Esophagus squamous epithelium (tissue), 5 donors: ENCODE measurements at places on chromosomes 13 and 19. TPM values are rescaled to one million over a fixed set of nuclear protein-coding genes. Genes with fewer than 3 reads are reported as not detected.

The F7 gene
- not detected for total RNA-seq

The SRRM5 gene
- 0.38 TPM for total RNA-seq

The PRMT1 gene
- total RNA-seq = 199 TPM

The METTL21C gene
- not detected for total RNA-seq

DNA sequence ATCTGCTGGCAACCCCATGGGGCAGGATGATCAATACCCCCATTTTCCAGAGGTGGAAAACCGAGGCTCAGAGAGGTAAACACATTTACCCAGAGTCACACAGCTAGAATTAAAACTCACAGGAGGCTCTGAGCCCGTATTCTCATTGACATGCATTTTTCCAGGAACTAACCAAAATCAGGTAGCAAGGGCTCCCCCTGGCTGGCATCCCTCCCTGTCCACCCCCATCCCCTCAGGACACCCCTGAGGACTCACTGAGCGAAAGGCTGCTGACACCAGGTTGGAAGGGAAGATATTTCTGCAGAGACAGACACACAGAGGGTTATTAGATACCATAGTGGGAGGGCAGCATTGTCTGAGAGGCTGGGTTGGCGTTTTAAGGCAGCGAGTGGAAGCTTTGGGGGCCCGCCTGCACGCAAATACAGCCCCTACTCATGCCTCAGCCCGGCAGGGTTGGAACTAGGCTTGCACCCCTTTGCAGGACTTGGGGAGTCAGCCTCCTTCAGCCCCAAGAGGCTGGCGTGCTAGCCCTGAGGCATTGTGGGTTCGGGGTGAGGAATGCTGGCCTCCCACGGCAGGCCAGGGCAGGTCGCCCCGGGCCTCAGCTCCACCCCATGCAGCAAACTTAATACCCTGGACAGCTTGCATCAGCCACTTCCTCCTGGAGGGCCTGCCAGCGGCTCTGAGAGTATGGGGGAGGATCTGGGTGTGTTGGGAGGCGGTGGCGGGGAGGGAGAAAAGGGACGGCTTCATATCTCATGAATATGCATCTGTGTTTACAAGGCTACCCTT, 3.9 kb downstream of the SLC1A5 start:
- peak overlapping the region; percentile 95 for H3K4me3 ChIP-seq
- H3K27ac ChIP-seq = peak overlapping the region; percentile 95
- no peak for DNase-seq
- peaks cover 44% of the 10 kb centered on the region for H3K4me1 ChIP-seq
- H3K36me3 ChIP-seq = peaks cover 56% of the 10 kb centered on the region

- H3K36me3 ChIP-seq = no peaks in the 10 kb centered on the region
- H3K27ac ChIP-seq = no peak overlapping the region
- H3K27me3 ChIP-seq = no peaks in the 10 kb centered on the region
- no peak overlapping the region for H3K4me3 ChIP-seq
- no peak for DNase-seq
These were observed 2.0 kb upstream of the TNFSF14 start for GRCh38 chr19:6671960-6672359.

DNA sequence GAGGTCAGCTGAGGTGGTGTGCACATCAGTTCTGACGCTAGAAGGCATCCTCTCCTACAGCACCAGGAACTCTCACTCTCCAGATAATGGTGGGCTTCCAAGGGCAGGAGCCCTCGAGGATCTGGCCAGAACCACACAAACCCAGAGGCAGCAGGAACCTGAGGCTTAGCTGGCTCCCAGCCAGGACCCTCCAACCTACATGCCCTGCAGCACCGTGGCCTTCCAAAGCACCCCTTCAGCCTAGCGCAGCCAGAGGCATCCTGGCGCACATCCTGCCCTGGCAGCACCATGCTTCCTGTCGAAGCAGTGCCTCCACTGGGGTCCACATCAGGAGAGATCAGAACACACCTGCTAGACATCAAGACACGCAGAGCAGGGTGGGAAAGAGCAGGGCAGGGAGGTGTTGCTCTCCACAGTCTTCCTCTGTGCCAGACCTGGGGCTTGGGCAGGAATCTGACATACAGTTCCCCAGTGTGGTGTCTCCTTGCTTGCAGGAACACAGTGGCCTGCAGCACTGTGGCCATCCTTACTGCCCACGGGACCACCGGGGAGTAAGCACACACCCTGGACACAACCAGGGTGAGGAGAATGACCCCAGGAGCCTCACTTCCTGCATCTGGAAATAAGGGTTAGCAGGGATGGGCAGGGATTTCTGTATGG, 21.7 kb downstream of the TUBA3C start:
- H3K4me1 ChIP-seq = no peaks in the 10 kb centered on the region
- no peak overlapping the region for H3K4me3 ChIP-seq
- DNase-seq = no peak

GRCh38 chr13:22592515-22592914, 588.3 kb upstream of the SGCG start:
- H3K4me1 ChIP-seq = no peaks in the 10 kb centered on the region
- no peaks in the 10 kb centered on the region for H3K36me3 ChIP-seq
- no peak overlapping the region for H3K27ac ChIP-seq
- H3K4me3 ChIP-seq = no peak overlapping the region
- peaks cover 5% of the 10 kb centered on the region for H3K27me3 ChIP-seq

- H3K36me3 ChIP-seq = no peaks in the 10 kb centered on the region
- H3K27ac ChIP-seq = no peak overlapping the region
- no peak overlapping the region for H3K4me3 ChIP-seq
- H3K4me1 ChIP-seq = no peaks in the 10 kb centered on the region
These were observed 20.3 kb upstream of the TMTC4 start for GRCh38 chr13:100694722-100695508.

DNA sequence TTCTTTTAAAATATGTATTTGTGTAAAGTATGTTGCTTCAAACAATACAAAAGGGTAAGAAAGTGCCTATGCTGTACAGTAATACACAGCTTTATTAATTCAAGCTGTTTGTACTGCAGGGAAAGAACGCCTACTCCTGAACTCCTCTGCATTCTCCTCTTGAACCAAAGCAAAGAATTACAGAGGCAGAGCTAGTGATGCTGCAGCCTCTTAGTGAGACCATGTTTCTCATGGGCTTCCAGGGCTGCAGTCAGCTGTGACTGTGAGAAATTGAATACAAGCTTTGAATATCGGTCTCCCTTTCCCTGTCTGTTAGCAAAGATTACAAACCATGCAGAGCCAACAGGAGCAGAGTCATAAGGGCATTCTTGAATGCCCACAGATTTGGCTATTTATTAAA, 248.5 kb downstream of the SLITRK1 start:
- DNase-seq = no peak
- H3K4me3 ChIP-seq = no peak overlapping the region
- no peak overlapping the region for H3K27ac ChIP-seq
- H3K27me3 ChIP-seq = no peaks in the 10 kb centered on the region
- no peaks in the 10 kb centered on the region for H3K4me1 ChIP-seq

DNA sequence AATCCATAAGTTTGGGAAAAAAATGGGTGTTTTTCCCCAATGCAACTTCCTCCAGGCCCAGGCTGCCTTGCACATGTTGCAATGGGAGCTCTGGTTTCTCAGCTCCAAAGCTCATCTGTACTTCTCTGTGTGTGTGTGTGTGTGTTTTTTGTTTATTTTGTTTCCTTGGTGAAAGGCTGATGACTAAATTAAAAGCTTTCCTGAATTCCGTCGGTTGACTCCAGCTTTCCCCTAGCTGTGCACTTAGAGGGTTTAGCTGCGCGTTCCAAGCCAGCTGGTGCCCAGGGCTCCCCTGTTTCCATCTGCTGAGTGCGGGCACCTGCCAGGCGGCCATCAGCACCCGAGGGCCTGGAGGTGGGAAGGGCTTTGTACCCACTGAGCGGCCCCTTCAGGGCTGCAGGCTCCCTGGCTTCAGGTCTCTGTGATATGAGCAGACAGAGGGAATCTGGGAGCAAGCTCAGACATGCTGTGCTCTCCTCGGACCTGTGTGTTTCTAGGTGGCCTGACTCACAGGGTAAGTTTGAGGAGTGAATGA, 129.1 kb upstream of the SOX1 start:
- no peaks in the 10 kb centered on the region for H3K27me3 ChIP-seq
- H3K36me3 ChIP-seq = no peaks in the 10 kb centered on the region
- H3K4me1 ChIP-seq = peaks cover 17% of the 10 kb centered on the region
- H3K27ac ChIP-seq = no peak overlapping the region
